ENCODE measurements at places on chromosomes 3 and 15.

DNA sequence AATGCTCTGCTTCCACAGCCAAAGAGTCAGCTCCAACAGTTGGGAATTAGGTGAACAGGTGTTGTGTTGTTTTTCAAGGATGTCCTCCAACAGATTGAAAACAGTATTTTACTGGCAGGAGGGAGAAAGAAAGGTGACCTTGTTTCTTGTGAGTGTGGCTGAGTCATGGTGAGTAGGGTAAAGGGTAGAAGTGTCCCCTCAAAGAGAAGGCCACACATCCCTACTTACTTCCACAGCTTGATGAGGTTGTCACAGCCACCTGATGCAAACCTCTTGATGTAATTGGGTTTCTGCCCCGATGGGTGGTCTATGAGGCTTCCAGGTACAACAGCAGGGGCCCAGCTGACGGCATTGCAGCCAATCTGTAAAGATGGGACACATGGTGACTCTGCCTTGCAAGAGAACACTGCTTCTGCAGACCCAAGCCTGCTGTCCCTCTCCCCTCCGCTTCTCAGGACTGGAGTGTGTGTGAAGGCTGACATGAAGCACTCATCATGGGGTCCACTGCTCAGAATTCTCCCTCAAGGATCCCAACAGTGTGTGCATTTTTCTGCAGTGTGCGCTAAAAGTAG is 12.7 kb upstream of the GHRL start:
- no peak for DNase-seq

- no peak for DNase-seq
These were observed 264.8 kb upstream of the IGF1R start for GRCh38 chr15:98383571-98383970.

GRCh38 chr3:181457190-181457589 is 254.5 kb upstream of the SOX2 start:
- DNase-seq, result no peak

- no peak for DNase-seq
These were observed 232.0 kb downstream of the KCNMB2 start for GRCh38 chr3:178768072-178768864.

GRCh38 chr3:165874663-165875489 is 37.7 kb upstream of the BCHE start:
- no peak for DNase-seq

Data from stimulated activated effector memory CD8-positive, alpha-beta T cell treated with anti-CD3 and anti-CD28 coated beads, Interleukin-12 subunit alpha, Interleukin-12 subunit beta, amount 100 ng/mL, for 72 hours (primary cell).